OCI-LY7 (cell line): ENCODE measurements at places on chromosomes 7 and 10.
A peak's percentile ranks its signal among the peaks of the same experiment; 100 is the strongest.

DNA sequence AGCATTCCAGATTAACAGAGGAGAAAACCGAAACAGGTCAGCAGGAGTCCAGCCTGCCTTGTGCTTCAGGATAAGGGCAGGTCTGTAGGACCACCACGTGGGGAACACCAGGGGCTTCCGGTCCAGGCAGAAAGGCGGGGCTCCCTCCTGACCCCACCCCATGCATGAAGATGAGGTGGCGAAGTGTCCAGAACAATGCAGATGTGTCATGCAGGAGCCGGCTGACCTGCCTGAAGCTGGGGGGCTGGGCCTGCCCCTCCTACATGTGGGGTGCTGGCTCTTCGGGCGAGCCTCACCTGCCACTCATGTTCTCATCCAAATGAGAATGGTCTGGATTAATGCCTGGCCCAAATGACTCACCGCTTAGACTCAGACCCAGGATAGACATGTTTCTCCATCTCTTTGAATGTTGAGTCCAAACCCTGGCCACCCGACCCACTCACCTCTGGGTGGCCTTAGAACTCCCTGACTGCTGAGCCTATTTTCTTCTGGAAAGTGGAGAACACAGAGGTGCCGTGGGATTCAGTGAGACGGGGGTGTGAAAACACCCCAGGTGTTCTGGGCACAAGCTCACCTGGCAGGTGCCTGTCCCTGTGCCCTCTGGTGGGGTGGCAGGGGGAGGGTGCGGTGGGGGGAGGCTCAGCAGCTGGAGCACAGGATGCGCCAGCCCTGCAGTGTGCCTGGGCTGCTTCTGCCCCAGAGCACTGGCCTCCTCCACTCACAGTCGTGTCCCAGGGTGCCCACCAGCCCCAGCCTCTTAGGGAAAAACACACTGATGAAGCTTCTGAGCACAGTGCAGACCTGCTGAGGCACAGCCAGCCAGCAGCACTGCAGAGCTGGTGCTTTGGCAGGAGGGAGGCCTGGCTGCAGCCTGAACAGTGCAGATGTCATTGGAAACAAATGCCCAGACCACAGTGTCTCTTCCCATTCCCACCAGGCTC is 55.2 kb upstream of the GDF10 start:
- no peak for DNase-seq

DNA sequence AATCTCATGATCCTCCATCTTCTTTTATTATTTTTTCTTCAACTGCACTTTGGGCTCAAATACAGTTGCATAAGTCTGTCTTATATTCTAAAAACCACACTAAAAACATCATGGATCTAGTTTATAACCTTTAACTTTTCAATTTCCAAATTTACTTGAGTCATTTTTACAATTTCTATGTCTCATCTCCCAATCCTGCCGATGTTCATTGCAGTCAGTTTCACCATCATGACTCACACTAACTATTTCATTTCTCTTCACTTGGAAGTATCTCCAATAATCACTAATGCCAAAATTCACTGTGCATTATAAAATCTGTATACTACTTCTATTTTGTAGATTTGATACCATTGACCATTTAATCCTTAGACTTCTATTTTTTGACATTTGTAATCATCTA is 806.9 kb upstream of the SORCS1 start:
- no peak for DNase-seq

DNA sequence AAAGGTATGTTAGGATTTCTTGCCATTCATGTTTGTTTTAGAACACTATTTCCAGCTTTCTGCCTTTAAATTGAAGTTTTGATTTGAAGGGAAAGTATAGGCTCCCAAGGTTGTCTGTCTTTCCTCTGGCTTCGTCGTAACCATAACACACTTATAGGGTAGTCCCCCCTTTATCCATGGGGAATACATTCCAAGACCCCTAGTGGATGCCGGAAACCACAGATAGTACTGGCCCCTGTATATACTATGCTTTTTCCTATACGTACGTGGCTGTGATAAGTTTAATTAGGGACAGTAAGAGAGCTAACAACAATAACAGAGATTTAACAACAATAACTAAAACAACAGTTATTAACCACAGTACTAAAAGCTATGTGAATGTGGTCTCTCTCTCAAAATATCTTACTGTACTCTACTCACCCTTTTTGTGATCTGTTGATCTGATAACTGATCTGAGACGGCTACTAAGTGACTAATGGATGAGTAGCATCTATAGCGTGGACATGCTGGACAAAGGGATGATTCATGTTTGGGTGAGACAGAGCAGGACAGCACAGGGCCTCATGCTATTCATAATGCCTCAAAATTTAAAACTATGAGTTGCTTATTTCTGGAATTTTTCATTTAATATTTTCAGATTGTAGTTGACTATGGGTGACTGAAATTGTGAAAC is 273.1 kb downstream of the AUTS2 start:
- DNase-seq = no peak

DNA sequence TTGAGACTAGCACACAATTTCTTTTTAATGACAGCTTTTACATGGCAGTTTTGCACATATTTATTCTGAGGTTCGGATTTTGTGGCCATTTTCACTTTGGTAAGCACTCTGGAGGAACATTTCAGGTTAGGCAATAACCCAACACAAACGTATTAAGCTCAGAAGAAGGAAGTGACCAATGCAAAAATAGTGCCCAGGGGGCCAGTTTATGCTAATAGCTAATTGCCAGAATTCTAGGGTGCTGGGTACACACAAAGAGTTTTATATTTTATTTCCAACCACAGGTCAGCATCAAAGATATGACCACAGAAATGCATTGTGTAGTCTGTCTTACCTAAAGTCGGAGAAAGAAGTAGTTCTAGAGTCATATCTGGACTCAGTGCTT is 8.4 kb upstream of the AGR2 start:
- DNase-seq = no peak

GRCh38 chr7:124783271-124783670 is 17.7 kb upstream of the GPR37 start:
- no peak for DNase-seq

DNA sequence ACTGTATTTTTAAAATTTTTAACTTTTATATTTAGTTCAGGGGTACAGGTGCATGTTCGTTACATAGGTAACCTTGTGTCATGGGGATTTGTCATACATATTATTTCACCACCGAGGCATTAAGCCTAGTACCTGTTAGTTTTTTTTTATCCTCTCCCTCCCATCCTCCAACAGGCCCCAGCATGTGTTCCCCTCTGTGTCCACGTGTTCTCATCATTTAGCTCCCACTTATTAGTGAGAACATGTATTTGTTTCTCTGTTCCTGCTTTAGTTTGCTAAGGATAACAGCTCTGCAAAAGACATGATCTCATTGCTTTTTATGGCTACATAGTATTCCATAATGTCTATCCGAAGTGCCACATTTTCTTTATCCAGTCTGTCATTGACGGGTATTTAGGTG is 22.4 kb upstream of the ITGA8 start:
- no peak for DNase-seq

- DNase-seq = no peak
Measured at GRCh38 chr10:80861882-80862281, 324.2 kb downstream of the SH2D4B start.

GRCh38 chr7:50190776-50191175 is 97.7 kb upstream of the ZPBP start:
- DNase-seq = no peak

GRCh38 chr10:85599081-85599480 is 767.5 kb downstream of the GRID1 start:
- DNase-seq = no peak

GRCh38 chr10:122251459-122252255 is 19.4 kb upstream of the BTBD16 start:
- no peak for DNase-seq

- DNase-seq = no peak
Measured at GRCh38 chr10:5354068-5354467, 10.7 kb upstream of the UCN3 start.

GRCh38 chr7:80379034-80379982 is 132.6 kb downstream of the GNAT3 start:
- no peak for DNase-seq

DNA sequence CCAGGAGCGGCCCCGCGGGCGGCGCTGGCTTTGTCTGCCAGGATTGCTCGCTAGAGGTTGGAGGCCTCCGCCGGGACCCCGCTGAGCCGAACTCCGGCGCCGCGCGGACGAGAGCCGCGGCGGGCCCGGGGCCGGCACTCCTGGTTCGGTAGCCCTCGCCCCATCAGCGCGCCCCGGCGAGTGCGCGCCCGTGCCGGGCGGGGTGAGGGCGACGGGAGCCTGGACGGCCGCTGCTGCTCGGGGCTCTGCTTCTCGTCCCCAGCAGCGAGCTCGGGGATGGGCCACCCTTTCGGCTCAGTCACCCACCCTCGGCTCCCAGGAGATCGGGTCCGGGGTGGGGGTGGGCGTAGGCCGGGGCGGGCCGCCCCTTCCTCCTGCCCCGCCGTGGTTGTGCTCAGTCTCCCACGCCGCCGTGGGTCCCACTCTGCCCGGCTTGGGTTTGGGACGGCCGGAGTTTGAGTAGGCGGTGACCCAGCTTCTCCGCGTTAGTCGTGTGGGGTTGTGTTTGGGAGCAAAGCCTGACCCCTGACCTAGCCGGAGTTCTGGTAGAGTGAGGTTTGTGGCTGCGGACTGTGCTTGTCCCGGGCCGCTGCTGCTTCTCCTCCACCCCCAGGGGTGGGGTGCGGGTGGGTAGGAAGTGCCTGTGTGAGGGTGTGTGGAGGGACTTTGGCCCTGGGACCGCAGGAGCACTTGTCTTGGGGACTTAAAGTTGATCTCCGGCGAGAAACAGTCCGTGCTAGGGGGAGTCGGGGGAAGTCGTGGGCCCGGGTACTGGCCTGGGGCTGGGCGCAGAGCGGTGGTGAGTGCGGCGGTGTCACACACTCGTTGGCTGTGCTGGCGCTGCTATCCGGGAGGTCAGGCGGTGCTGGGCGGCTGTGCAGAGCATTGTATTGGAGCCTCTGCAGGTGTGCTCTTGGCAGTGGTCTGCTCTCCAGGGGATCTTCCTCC is 677 bp downstream of the TSPAN14 start:
- peak; percentile 52 for DNase-seq

DNA sequence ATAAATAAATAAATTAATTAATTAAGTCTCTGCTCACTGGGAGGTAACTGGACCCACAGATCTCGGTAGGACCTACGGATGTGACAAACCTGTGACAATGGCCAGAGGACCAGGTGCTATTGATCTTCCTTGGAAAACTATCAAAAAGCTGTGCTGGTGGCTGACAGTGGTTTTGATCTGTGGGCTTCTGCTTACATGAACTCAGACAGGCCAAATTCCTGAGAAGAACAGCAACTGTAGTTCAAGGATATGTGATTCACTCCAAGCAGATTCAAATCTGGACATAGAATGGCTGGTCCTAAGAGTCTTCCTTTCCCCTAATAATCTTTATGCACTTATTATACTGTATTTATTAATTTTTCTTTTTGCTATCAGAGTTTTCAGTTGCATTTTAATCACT is 80.0 kb downstream of the ATXN7L1 start:
- no peak for DNase-seq

DNA sequence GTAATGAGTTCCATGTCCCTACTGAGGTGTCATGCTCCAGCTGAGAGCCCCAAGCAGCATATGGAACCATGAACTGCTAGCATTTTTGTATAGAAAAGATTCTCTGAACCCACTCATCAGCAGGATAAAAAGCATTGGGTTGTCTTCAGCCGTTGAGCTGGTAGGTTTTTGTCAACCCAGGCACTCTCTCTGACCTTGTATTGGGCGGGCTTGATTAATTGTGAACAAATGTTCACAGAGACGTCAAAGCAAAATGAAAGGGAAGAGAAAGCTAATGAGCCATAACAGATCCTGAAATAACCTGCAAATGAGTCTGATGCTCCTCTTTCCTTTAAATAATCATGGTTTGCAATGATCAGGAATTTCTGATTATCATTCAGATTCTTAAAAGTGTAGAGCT is 924.7 kb upstream of the CELF2 start:
- no peak for DNase-seq
